ENCODE measurements at places on chromosomes 5 and 9.

GRCh38 chr5:13378091-13378490 lies 566.4 kb downstream of the DNAH5 start:
- no peak for DNase-seq

- DNase-seq, result no peak
Measured at GRCh38 chr5:6718161-6718681, 5.0 kb downstream of the TENT4A start.

DNA sequence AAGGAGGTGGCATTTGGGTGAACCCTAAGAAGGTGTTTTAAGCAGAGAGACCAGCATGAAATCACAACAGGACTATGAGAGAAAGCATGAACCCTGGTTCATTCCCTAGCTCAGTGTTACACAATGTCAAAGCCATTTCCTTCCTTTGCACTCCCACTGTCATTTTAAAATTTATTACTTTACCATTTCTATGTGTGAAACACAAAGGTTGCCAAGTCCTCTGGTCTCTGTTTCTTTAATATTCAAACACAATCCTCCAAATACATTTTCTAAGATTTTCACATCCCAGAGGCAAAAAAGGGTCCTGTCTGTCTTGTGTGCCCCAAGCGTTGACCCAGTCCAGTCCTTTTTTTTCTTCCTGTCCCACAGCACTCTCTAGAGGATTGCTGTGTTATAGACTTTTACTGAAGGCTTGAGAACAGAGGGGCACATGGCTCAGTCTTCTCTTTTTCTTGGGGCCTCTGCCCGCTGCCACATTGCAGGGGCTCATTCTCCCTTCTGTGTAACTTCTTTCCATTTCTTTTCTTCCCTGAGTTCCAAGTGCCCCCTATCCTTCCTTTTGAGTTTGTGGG lies 78.6 kb upstream of the SLC28A3 start:
- no peak for DNase-seq

DNA sequence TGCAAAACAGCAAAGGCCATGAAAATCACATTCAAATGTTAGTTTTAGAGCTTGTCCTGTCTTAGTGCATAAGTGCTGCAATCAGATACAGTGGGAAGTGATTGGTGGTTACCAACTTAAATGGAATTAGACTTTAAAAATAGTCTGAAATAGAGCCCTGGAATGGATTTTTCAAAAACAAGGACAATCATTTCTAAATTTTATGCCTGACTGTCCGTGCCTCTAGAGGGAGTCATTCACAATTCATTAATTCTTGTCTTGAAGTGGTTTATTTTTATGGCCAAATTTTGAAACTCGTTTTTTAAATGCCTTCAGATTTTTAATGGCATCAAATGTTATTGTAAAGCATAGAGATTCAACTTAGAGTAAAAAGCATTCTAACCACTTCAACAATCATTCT lies 561.8 kb upstream of the DAB2 start:
- DNase-seq, result no peak

GRCh38 chr5:15844253-15844652 lies 335.3 kb downstream of the MARCHF11 start:
- no peak for DNase-seq

DNA sequence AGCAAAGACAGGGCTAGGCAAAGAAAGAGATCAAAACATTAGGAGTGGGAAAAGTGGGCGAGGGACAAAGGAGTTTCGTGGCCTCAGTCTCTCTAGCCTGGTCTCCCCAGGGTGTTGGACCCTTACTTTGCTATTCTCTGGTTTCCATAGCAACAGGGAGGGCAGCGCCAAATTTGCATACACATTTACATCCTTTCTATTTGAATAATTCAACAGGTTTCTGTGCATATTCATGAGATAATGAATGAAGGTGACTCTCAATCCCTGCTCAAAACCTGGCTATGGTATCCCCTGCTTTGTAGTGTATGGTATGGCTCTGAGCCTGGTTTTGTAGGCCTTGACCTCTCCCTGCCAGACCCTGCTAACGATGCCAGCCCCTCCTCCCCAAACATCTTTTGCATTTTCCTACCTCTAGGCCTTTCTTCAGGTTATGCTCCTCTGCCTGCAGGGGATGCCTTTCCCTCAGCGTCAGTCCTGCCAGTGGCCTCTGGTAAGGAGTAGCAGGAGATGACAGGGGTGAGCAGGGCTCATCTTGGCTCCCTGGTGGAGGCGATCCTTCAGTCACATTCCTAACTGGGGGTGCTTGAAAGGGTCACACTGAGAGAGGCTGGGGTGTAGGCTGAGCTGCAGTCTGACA lies 9.8 kb downstream of the RPP25L start:
- no peak for DNase-seq

- no peak for DNase-seq
Measured at GRCh38 chr5:42994246-42994554, 45.9 kb downstream of the ANXA2R start.

DNA sequence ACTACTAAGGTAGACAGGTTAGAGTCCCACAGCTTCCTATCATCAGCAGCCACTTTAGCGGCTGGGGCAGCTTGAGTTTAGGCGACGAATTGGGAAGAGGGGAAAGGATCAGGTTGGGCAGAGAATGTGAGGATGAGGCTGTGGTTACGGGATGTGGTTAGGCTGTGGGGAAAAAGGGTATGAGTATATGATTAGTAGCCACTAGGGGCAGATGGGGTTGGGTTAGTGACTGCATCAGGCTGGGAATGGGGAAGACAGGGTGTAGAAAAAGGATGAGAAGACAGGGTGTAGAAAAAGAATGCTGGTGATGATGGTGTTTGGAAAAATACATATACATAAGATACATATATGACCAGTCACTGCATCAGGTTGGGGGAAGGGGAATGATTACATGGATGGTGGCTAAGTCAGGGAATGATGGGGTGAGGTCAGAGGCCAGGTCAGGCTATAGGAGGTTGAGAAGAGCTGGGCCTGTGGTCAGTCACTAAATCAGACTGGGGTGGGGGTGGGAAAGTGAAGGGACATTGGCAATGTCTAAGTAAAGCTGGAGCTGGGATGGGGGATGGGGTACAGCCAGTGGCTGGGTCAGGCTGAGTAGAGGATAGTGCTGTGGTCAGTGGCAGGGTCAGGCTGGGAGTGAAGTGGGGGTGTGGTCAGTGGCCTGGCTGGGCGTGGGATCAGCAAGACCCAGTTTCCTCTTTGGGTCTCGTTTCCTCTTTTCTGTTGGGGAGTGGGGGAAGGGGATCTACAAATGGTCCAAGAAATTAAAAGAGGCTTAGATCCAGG lies 2.1 kb downstream of the TLN1 start:
- DNase-seq, result peak; percentile 35

DNA sequence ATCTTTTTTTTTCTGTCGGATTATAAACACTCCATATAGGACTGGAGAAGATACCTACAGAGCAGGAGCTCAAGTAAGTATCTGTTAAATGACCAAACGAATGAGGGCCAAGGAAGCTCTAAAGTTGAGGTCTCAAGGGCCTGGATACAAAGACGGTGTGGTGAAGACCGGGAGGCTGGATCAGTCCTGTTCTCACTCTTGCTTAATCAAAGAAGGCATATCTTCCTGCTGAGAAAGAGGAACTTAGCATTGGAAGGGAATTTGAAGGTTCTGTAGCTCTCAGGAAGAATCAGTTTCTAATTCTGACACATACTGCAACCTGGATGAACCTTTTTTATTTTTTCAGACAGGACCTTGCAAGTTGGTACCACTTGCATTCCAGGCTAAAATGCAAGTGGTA lies 28.3 kb upstream of the PAX5 start:
- DNase-seq, result no peak

DNA sequence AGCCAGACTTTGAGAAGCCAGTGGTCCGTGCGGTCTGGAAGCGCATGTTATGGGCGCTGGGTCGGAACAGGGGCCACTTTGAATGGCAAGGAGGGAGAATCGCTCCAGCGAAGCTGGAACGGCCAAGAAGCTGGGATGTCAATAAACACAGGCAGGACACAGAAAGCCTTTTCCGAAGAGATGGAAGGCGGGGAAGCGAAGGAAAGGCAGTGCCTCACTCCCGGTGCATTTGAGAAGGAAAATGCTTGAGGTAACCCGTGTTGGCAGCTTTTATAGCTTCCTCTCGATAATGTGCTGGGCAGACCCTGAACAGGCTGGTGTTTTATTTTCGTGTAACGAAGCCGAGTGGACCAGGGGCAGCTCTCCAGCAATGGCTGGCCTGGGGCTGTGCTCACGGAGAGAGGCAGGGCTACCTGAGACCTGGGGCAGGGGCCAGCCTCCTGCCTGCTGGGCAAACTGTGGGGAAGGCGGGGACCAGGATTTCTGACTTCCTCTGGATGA lies 84.2 kb upstream of the SPRY4 start:
- no peak for DNase-seq

DNA sequence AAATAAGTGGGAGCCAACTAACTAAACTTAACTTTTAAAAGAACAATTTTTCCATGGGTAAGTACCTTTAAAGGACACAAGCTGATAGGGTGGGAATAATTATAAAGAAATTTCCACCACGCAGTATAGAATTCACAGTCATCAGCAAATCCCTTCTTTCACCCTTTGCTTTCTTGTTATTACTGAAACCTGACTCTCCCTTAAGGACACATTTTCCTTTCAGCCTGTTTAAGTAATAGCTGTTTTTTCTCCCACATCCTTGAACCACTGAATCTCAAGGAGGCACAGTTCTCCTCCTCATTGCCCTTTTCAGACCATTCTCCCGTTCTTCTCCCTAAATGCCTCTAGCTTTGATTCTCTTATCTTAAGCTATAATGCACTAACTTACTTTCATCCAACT lies 6.3 kb downstream of the C5orf15 start:
- DNase-seq, result no peak

Data from RPMI8226 (cell line).